Fibroblast of skin of scalp (primary cell): ENCODE measurements at places on chromosomes 2 and 18.
A peak's percentile ranks its signal among the peaks of the same experiment; 100 is the strongest.

GRCh38 chr18:3055186-3055728, 42.3 kb upstream of the LPIN2 start:
- no peak for DNase-seq

- no peak for DNase-seq
Measured at GRCh38 chr2:7014174-7014640, 97.0 kb downstream of the RNF144A start.

GRCh38 chr2:120445449-120446143, 99.7 kb downstream of the INHBB start:
- DNase-seq = peak; percentile 23

DNA sequence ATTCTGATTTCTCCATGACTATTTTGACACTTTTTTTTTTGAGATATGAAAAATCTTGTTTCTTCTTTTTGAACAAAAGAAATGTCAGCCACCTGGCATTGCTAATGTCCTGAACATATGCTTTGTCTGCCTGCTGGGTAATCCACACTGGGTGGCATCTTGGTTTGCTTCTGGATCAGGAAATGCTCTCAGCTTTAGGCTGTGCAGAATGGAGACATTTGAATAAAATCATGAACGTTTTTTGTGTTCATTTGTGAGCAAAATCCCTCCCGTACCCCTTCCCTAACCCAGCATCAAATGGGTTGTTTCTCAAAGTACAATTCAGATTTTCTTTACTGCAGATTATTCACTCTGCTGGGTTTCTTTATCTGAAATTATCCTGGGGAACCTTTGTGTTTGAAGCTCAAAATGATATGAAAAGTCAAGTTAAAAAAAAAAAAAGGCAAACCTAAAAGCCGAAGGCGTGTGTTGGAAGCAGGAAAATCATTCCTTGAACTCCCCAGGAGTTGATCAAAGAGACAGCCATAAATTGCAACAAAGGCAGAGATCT, 53.4 kb upstream of the KLF7 start:
- no peak for DNase-seq

DNA sequence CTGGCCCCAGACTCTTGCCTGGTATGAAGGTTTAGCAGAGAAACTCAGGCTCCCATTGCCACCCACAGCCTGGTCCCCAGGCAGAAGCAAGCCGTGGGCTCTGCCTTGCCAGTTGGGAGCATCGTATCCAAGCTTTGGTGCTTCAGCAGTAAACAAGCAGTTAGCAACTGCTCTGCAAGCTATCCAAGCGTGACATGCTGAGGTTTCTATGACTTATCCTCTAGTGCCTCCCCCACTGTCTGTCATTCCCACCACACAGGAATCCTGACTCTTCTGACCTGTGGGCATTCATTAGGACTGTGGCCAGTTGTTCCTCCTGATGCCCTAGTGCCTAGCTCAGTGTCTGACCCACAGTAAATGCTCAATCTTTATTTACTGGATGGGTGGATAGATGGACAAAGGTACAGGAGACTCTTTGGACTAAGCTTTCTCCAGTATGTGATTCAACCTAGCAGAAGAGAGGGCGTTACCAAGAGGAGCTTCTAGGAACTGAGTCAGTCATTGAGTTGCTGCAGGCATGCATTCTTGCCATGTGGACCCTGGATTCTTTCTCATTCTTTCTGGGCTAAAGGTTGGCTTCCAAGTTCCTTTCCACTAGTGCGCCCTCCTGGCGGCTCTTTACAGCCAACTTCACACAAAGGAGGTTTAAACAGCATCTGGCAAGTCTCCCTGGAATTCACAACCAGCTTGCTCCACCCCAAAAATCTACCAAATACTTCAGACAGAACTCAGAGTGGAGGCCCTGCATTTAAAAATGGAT, 40.6 kb upstream of the MRPL19 start:
- DNase-seq = peak; percentile 98

DNA sequence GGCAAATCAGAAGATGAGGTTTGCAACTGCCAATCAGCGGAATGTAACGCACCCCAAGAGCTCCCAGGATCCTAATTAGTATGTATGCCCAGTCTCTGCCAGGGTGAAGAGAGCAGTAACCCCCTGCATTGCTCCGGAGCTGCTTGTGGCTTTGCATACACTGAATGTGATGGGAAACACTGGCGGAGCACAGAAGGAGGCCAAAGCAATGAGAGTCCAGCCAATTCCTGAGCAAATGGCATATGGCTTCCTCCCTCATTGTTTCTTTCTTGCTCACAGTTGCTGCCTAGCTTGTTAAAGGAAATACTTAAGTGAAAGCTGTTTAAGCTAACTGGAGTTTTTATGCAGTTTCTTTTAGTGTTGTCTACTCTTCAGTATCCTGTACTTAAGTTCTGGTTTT, 343.5 kb upstream of the NT5C1B start:
- DNase-seq = peak; percentile 42

DNA sequence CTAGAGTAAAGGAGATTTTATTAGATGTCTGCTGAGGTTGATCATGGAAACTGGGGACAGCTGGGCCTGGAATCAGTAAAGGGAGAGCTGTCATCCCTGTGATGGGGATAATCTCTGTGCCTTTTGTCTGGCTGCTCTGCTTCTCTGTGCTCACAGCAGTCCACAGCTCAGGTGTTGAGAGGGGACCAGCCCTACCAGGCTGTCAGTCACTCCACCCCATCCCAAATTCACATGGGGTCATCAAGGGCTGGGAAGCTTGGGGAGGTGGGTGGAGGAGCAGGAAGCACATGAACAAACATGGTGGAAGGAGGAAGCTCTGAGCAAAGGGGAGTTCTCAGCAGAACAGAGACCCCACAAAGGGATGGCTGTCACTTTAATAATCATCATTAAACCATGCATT, 13.7 kb upstream of the LRRFIP1 start:
- no peak for DNase-seq

- DNase-seq = no peak
Measured at GRCh38 chr2:29691391-29691950, 229.9 kb downstream of the ALK start.

DNA sequence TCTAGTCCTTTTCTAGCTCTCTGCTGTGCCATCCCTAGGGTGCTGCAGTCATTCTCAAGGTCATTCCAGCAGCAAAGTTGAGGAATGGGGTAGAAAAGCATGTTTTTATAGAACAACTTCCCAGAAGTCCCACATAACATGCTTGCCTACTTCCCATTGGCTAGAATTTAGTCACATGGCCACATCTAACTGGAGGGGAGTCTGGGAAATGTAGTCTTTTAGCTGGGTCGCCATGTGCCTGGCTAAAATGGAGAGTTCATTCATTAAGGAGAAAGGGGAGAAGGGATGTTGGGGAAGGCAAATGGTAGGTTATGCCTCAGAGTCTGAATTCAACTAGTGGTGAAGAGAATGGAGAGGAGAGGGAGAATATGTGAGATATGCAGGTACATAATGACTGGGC, 85.7 kb downstream of the SLC4A3 start:
- DNase-seq = peak; percentile 38

DNA sequence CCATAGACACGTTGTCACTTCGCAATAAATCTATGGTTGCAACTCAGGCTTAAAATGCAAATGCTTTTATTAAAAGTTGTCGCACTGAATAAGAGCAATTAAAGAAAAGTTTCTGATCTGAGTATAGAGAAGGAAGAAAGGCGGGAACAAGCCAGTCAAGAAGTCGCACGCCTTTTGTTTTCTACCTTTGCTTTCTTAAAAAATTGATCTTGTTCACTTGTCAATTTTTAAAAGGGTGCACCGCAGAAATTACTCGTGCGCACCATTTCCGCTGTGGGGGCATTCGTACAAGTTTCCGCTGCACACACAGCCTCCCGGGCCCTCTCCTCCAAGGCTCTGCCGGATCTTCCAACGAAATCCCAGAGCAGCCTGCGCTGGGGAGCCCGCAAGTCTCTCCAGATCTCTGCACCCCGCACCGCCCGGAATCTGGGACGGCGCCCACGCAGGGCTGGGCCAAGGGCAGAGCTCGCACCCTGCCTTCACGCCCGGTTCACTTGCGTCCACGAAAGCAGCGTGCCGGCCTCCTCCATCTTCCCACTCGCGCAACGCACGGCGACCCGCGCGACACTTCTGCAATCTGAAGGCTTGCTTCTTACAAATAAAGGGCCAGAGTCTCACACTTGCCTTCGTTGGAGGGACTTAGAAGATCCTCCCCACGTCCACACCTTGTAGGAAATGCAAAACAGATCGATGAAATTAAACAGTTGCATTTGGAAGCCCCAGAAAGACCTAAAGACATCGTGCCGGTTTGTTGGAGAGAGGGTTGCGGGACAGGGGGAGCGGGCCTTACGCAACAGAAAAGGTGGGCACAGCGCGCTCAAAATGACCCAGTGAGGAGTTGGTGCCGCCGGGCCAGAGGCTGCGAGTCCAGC, 2.6 kb upstream of the SALL3 start:
- DNase-seq = no peak

GRCh38 chr2:132824716-132825115, 154.7 kb upstream of the LYPD1 start:
- peak; percentile 8 for DNase-seq

- no peak for DNase-seq
Measured at GRCh38 chr2:159179096-159179495, 107.4 kb downstream of the WDSUB1 start.

DNA sequence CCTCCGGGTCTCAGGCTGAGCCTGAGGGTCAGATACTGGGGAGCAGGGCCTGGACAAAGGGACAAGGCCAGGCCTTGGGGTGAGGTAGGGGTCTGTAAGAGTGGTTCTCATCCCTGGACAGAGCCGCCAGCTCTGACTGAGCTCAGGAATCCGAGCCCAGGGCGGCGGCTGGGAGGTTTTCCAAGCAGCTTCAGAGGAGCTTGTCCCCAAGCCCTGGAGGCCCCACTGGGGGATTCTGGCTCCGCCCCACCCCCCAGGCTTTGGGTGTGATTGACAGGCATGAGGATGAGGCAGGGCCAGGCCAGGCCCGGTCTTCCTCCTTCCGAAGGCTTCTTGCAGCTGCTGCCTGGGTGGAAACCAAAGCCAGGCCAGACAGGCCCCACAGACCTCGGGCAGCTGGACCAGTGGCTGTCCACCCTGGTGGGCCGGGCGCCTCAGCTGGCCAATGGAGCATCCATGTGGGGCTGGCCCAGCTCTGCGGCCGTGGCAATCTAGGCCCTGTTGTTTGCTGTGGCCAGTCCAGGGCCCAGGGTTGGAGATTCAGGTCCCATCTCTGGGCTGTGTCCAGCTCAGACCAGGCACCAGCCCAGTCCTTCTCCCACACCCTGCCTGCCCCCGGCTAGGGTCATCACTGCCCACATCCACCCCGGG, 23.1 kb upstream of the GPC1 start:
- no peak for DNase-seq

DNA sequence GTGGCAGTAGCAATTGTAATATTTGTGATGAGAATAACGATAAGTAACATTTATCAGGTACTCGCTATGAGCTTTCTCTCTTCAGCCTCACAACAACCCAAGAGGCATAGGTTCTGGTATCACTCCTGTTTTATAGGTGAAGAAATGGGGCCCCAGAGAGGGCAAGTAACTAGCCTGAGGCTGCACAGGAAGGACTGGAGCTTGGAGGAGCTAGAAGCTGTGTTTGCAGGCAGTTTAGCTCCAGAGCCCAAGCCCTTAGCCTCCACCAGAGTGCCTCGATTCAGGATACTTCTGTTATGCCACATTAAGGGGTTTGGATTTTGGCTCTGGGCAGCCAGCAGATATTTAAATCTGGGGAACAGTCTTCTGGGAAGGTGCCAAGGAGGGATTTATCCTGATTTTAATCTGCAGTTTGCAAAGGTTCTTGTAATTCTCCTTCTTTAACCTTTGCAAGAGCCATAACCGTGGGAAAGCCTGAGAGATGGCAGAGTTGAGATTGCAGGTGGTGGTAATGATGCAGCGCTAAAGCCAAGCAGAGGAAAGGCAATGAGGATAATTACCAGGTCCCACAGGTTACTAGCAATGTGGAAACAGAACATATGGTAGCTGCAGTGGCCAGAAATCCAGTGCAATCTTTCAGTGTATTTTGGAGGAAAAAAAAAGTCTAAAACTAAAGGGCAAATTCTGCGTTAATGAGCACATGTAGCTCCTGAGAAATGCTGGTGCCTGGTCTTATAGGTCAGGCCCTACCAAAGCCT, 9.1 kb downstream of the MOCOS start:
- DNase-seq = no peak

GRCh38 chr2:130372833-130373807, 17.3 kb downstream of the PTPN18 start:
- no peak for DNase-seq

GRCh38 chr2:148231858-148232257, 211.0 kb downstream of the MBD5 start:
- no peak for DNase-seq

DNA sequence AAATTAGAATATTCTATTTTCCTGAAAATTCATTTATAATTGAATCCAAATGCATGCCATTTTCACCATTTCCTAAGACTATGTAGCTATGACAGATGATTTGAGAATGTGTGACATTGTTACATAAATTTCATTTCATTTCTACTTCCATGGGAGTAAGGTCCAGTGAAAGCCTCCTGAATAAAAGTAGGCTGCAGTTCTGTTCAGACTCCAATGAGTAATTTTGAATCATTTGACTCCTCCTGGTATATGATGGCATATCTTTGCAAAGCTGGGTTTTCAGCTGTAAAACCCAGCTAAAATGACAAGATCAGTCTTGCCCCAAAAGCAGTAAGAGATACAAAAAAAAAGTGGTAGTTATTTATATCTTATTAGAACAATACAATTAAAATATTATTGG, 101.0 kb upstream of the DNAJC10 start:
- DNase-seq = peak; percentile 15

DNA sequence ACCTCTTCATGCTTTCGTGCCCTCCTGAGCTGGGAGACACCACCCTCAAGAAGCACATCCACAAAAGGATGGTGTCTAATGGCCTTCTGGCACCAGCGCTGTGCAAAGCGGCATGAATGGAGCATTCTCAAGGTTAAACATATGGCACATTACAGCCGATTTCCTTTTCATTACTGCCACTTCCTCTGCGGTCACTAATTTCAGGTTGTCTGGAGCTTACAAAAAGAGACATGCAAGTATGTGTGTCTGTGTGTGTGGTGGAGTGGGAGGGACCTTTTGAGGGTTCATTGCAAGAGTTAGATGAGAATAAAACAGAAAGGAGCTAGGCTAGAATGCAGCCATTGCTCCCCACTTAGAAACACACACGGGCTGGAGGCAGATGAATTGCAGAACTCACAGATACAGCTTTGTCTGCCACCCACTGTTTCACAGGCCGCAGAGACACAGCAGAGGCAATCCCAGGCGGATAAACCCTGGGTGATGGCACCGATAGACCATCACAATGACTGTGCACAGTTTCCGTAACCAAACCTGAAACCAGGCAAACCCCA, 76.0 kb downstream of the TGIF1 start:
- no peak for DNase-seq

DNA sequence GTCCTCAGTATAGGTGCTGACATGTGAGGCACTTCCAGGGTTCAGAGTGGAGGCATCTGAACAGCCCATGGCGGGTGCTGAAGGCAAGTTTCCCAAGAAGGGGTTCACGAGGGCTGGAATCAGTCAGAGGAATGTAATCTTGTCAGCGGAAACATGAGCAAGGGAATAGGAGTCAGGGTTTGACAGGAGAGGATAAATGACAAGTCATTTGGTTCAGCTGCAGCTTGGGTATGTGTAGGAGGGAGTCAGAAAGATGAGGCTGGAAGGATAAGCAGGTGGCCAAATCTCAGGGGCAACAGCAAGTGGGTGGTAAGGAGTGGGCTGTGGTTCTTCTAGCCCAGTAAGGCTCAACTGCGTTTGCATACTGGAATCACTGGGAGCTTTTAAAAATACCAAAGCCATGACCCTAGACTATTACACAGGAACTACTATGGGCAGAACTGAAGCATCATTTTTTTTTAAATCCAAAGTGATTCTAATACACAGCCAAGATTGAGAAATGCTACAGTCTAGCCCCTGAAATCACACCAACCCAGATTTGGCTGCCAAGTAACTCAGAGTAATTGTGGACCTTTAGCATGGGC, 41.8 kb upstream of the NAB1 start:
- peak; percentile 44 for DNase-seq

GRCh38 chr2:126809340-126809739, 89.3 kb upstream of the TEX51 start:
- DNase-seq = peak; percentile 3
